CD8-positive, alpha-beta memory T cell (primary cell): ENCODE measurements at places on chromosomes 11 and 22.

DNA sequence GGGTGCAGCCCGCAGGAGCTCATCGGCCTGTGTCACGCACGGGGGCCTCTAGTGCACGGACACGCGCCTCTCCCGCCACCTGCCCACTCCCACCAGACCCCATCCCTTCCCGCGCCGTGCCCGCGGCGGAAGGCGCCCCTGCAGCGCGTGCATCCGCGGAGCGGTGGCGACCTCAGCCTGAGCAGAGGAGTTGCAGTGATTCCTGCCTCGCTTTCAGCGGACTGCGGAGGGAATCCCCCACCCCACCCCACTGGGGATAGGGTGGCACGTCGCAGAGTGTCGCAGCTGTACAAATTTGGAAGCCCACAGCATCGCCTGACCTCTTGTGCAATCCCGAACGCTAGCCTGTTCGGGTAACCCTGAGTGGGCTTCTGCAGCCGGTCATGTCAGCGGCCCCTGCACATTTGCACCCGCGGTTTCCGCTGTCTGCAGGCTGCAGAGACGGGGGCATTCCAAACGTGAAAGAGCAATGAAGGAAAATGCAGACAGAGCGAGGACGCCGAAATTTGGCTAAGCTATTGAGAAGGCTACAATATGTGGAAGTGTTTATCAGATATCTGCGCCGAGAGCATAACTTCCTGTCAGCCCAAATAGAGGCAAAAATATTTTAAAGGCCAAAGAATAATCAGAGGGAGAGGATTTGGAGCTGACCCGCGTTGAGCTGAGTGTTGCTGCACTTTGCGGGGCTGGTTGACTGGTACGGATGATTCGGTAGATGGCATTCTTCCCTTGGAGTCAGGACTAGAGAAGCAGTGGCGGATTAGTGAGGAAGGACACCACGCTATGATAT is 617 bp upstream of the ARHGAP20 start:
- DNase-seq = peak; percentile 42

- DNase-seq = peak; percentile 9
These were observed 661 bp downstream of the ADAMTS8 start for GRCh38 chr11:130427581-130428315.

GRCh38 chr11:79030448-79030847 is 410.4 kb downstream of the TENM4 start:
- no peak for DNase-seq

GRCh38 chr11:11446564-11446963 is 93.5 kb upstream of the CSNK2A3 start:
- DNase-seq = no peak

DNA sequence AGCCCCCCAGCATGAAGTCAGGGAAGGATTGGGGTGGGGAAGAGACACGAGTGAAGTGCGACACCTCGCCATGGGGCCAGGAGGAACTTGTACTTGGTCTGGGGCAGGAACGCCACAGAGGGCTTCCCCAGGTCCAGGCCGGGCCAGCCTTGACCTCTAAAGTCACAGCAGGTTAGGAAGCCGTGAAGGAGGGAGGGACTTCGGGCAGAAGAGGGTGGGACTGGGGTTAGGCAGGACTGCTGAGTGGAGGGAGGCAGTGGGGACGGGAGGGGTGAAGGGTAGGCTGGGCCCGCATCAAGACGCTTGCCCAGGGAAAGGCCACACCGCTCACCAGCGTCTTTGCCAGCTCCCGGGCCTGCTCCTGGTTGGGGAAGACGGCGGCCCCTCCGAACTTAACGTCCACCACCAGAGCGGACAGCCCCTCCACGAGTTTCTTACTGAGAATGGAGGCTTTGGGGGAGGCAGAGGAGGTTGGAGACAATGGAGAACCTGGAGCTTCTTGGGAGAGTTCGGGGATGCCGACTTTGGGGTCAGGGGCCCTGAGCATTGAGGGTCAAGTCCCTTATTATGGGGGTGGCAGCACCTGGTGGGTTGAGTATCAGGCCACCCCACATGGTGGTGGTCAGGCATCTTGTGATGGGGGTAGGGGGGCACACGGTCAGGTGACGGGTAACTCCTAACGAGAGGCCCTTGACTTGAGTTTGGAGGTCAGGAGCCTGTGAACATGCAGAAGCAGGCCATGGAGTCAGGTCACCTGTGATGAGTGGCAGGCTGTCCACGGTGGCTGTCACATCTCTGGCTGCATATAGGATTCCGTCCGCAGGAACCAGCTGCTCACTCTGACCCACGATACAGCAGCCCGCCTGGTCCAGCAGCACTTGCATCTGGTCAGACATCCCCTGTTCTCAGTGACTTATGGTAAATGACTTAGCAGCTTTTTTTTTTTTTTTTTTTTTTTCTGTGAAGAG is 1.7 kb upstream of the SCO2 start:
- no peak for DNase-seq

GRCh38 chr22:46446799-46447198 is 90.6 kb downstream of the CELSR1 start:
- DNase-seq = no peak

DNA sequence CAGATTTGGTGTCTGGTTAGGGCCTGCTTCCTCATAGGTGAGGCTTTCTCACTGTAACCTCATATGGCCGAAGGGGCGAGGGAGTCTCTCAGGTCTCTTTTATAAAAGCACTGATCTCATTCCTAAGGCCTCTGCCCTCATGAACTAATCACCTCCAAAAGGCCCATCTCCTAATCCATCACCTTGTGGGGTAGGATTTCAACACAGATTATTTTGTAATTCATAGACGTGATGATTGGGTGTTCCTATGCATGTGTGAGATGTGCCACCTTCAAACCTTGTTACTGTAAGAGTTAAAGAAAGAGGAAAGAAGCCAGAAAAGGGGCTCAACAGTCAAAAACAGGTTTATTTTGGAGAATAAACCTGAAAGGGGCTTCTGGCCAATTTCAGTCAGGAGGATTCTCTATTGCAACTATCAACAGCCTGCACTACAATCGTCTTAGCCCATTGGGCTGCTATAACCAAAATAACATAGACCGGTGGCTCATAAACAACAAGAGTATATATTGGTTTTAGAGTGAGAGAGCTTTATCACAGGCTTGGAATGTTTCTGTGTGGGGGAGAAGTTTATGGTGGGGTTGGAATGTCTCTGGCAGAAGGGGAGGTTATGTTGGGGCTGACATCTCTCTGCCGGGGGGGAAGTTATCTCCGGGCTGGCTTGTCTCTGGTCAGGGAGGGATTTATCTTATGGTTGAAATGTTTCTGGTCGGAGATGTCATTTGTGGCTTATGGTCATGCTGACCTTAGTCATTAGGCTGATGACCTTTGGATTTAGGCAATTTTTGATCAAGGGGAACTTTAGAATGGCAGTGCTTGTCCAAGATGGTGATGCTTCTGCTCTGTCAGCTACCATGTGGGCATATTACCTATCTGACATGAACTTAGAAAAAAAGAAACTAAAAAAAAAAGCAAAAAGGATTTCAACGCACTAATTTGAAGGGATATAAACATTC is 35.1 kb downstream of the CSF2RB start:
- no peak for DNase-seq

GRCh38 chr11:124339396-124340141 is 19.6 kb upstream of the OR8D2 start:
- no peak for DNase-seq

DNA sequence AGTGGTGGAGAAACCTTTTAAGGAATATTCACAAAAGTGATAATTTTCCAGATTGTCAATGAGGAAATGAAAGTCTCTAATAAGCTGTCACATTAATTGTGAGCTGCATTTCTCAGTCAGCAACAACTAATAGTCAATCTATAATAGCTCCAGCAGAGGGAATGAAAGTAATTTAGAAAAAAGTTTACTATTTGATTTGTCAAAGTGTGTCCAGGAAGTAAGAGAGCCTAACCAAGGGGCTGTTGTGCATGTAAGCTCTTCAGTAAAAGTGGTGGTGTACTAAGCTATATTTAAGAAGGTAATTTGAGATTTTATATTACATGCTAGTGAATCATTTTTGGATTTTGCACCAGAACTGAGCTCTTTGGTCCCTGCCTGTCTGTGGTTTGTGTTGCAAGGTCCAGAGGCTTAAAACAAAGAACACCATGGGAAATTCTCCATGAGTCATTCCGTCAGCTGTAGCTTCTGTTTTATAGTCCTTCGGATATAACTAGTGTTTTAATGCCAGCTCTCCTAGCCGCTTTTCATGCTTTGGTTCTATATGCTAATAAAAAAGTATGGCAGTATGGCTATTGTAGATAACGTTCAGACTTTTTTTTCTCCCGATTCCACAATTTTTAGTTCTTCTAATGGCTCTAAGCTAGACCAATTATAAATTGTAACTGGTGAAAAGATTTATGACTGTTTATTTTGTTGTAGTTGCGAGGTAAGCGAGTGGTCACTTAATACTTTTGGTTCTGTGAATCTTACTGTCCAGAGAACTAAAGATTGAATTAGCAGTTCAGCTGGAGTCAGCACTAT is 64.6 kb downstream of the ARHGEF12 start:
- DNase-seq = no peak

- no peak for DNase-seq
These were observed 29.1 kb upstream of the TMPRSS4 start for GRCh38 chr11:118047749-118048148.

DNA sequence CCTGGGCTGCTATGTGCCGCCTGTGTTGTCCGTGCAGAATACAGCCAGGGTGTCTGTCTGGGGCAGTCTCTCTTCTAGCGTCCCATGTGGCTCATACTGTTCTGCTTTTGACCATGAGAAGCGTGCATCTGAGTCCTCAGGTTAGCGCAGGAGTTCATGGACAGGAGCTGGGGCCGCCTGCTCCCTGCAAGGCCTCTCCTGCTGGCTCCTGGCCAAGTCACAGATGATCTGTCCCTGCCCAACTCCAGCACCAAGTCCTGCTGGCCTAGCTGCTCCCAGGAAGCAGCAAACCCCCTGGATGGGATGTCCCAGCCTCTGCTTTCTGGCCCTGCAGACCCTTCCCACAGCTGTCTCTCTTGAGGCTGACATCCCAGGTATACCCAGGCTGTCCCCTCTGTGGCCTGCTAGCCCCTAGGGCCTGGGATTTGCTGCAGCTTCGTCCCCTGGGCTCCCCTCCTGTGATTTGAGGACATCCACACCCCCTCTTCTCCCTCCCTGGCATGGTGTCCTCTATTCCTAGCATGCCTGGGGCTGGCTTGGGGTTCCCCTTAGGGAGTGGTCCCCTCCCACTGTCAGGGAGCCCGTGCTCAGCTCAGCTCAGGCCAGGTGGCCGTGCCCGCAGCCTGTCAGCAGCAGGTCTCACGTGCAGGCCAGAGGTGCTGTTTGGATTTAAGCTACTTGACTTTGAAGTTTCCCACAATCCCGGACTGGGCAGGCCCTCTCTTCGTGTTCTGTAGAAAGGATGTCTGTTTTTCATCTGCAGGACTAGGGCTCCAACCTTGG is 17.8 kb downstream of the PRR5 start:
- DNase-seq = no peak

DNA sequence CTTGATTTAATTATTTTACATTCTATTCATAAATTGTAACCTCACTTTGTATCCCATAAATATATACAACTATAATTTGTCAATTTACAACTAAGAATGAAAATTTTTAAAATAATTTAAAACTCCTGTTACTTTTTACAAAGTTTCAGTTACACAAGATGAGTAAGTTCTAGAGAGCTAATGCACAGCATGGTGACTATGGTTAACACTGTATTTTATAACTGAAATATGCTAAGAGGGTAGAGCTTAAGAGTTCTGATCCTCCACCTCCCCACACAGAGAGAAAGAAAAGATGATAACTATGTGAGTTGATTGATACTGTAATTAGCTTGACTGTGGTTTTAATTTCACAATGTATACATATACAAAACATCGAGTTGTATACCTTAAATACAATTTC is 412.5 kb upstream of the DDI1 start:
- no peak for DNase-seq

- DNase-seq = no peak
These were observed 17.3 kb downstream of the TSPO start for GRCh38 chr22:43168471-43169309.

- DNase-seq = no peak
These were observed 89.6 kb downstream of the PHF21B start for GRCh38 chr22:44920183-44920582.

DNA sequence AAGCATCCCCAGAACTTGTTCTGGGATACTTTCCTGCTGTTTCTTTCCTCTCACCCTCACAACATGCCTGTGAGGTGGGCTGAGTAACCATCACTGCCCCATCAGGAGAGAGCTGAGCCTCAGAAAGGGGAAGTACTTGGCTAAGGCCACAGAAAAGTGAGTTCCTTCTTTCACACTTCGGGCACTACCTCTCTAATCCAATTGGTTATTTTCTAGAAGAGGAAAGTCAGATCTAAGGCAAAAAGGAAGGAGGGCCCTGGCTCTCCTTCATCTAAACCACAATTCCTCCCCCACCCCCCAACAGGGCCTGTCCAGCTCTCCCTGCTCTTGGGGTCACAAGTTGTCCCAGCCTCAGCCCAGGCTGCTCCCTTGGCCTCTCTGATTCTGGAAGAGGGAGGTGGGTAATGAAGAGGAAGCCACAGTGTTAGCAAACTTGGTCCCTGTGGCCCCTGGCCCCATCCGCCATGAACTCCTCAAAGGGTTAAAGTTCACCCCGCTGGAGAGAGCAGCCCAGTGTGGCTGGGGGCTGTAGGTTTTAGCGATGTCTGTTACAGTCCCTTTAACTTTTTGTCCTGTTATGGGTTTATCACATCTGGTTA is 34.0 kb downstream of the SLC22A12 start:
- DNase-seq = no peak

GRCh38 chr22:19107730-19108074 is 14.5 kb downstream of the DGCR2 start:
- DNase-seq = no peak
